Esophagus squamous epithelium (tissue), 5 donors: ENCODE measurements at places on chromosomes 2 and 18. TPM values are rescaled to one million over a fixed set of nuclear protein-coding genes. Genes with fewer than 3 reads are reported as not detected.

GRCh38 chr18:3219241-3219630 lies 532 bp downstream of the MYOM1 start:
- no peaks in the 10 kb centered on the region for H3K27me3 ChIP-seq
- peak overlapping the region; percentile 79 for H3K27ac ChIP-seq
- no peak for DNase-seq
- H3K36me3 ChIP-seq, result no peaks in the 10 kb centered on the region
- peak overlapping the region; percentile 26 for H3K4me3 ChIP-seq
- H3K4me1 ChIP-seq, result no peaks in the 10 kb centered on the region

GRCh38 chr18:67265464-67266245 lies 250.9 kb downstream of the DSEL start:
- H3K4me1 ChIP-seq, result peaks cover 25% of the 10 kb centered on the region
- no peak overlapping the region for H3K4me3 ChIP-seq
- DNase-seq, result no peak
- H3K36me3 ChIP-seq, result no peaks in the 10 kb centered on the region

DNA sequence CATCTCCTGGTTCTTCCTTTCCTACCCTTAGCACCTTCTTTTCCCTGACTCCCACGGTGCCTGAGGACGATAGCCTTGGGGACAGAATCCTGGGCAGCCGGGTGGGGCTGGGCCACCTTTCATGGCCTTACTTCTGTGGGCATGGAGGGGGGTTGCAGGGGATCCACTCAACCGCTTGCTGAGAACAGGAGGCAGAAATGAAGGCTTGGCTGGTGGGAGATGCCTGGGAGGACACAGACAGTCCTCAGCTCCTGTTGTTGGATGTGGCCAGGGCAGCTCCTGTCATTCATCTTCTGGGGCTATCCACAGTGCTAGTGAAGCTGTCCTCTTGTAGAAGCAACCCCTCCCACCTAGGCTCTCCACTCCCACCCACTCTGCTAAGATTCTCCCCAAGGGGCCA lies 95.5 kb upstream of the CELF4 start:
- DNase-seq, result no peak
- no peaks in the 10 kb centered on the region for H3K27me3 ChIP-seq
- H3K27ac ChIP-seq, result no peak overlapping the region

DNA sequence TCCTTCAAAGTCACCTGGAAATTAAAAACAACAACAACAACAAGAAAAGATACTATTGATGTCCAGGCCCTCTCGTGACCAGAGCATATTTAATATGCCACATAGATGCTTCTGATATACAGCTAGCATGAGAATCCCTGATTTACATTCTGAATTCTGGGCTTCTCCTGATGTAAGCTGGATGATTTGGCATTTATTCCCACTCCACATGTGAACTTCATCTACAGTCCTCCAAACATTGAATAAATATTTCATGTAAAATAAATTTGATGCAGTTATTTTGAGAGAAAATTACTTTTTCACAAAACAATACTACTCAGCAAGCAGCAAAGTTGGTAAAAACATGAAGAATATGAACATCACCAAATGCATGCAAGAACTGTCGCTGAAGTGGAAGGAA lies 453.2 kb upstream of the SETBP1 start:
- no peak for DNase-seq
- no peaks in the 10 kb centered on the region for H3K27me3 ChIP-seq
- no peaks in the 10 kb centered on the region for H3K36me3 ChIP-seq
- no peak overlapping the region for H3K27ac ChIP-seq
- H3K4me3 ChIP-seq, result no peak overlapping the region

DNA sequence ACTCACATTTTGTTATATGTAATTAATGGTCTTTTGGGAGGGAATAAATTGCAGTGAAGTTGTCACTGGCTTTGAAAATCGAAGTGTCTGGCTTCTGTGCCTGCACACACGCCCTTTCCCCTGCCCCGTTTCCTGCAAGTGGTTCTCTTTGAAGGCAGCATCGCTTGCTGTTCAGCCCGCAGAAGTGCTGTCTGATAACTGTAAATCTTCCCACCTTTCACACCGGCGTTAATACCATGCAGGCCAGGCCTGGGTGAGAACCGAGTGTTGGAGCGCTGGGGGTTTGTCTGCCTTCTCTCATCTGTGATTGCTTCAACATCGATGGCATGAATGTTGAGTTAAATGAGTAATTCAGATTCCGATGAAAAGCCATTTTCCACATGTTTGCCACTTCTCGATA lies 37.9 kb upstream of the RPL31 start:
- DNase-seq, result no peak
- H3K36me3 ChIP-seq, result peaks cover 52% of the 10 kb centered on the region
- H3K4me1 ChIP-seq, result peaks cover 7% of the 10 kb centered on the region
- H3K4me3 ChIP-seq, result no peak overlapping the region

DNA sequence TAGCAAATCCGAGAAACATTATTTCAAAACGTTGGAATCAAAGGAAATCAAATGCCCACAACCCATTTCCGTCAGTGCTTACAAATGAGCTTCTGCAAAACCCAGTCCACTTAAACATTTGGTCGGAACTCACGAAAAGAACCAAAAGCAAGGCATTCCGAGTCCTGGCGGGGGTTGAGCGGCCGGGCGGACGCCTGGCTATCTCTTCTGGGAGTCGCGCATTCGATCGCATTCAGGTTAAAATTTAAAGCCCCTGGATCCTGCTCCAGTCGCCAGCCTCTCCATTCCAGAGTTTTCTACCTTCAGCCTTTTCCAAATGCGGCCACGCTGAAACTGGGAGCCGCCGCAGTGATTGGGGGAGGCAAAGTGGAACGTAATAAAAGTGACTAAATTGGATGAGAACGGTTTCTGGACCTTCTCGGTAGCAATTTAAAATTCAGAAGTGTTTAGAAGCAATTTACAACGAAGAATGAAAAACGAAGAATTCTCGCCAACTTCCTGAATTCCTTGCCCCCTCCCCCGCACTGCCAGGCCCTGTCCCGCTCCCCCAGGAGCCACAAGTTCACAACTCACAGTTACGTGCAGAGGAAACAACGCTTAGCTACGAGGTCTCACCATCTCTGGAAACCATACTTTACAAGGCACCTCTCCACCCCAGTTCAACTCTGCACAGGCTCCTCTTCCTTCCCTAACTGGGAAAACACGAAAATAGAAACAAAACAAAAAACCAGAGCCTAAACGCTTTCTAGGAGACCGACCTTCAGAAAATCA lies 1.7 kb upstream of the GATA6 start:
- peaks cover 75% of the 10 kb centered on the region for H3K4me1 ChIP-seq
- H3K27me3 ChIP-seq, result peaks cover 36% of the 10 kb centered on the region
- DNase-seq, result no peak
- no peak overlapping the region for H3K27ac ChIP-seq
- no peak overlapping the region for H3K4me3 ChIP-seq

GRCh38 chr2:160952464-160953254 lies 207.6 kb upstream of the TANK start:
- H3K27me3 ChIP-seq, result no peaks in the 10 kb centered on the region

DNA sequence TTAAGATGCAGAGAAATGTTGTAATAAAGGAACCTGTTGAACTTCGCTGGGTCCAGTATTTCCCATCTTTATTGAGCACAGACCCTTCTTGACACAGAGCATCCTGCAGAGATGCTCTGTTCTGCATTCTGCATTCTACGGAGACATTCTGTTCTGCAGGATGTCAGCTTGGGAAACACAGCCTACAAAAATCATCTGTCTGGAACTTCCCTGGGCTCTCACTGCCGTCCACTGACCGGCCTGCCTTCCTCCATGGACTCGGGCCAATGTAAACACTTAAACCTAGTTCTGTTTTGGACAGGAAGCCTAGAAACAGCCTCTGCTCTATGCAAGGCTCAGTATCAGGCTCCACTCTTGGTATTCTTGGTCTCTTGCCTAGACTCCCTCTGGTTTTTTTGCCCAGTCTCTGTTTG lies 90.0 kb upstream of the PPP1CB start:
- no peaks in the 10 kb centered on the region for H3K36me3 ChIP-seq
- H3K27me3 ChIP-seq, result no peaks in the 10 kb centered on the region
- H3K4me1 ChIP-seq, result peaks cover 99% of the 10 kb centered on the region
- H3K4me3 ChIP-seq, result no peak overlapping the region

DNA sequence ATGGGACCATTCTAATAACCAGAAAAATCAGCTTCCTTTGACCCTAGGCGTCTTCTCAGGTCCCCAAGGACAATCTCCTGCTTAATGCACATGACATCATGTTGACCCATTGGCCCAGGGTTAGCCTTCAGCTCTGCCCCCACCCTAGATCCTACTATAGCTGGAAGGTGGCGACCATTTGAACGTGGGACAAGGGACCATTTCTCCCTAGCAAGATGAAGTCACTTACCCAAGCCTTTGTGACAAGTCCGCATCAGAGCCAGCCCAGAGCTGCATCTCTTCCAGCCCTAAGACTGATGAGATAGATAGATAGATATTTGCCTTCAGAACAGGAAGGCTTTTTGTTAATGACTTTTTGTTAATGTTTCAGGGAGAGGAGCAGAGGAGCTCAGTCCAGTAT lies 28.2 kb upstream of the TAF1B start:
- no peaks in the 10 kb centered on the region for H3K36me3 ChIP-seq
- no peak overlapping the region for H3K4me3 ChIP-seq
- no peaks in the 10 kb centered on the region for H3K27me3 ChIP-seq
- no peak overlapping the region for H3K27ac ChIP-seq

DNA sequence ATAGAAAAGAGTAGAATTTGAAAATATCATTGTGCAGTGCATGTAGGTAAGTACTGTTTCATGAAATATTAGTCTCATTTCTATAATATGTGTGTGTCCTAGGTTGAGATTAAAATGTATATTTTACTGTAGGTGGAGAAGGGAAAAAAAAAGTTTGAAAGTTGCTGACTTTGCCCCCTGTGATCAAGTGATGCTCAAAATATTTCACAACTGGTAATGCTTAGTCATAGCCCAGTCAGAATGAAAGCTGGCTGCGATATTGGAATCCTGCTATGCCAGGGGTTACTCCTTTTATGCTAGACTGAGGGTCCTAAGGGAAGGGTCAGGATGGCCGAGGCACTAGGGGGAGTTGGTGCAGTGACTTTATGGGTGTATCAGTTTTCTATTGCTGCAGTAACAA lies 19.5 kb upstream of the CFAP36 start:
- no peak overlapping the region for H3K4me3 ChIP-seq
- no peaks in the 10 kb centered on the region for H3K27me3 ChIP-seq
- H3K36me3 ChIP-seq, result no peaks in the 10 kb centered on the region
- DNase-seq, result no peak
- no peaks in the 10 kb centered on the region for H3K4me1 ChIP-seq

DNA sequence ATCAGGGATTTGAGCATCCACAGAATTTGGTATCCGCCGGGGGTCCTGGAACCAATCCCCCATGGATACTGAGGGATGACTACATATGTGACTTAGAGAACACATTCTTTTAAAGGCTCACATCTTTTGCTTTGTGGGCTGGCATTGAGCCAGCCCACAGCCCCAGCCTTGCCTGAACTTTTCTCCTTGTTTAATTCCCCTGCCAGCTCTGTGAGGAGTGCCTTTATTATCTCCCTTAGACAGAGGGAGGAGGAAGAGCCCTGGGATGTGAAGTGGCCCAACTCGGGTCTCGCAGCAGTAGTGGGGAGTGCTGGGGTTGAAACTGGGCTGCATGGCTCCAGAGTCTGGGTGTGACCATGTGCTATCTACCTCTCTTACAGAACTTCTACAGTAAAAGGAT lies 7.6 kb downstream of the TTC39C start:
- H3K27me3 ChIP-seq, result no peaks in the 10 kb centered on the region
- peak overlapping the region; percentile 60 for H3K27ac ChIP-seq
- no peak for DNase-seq
- peaks cover 10% of the 10 kb centered on the region for H3K4me1 ChIP-seq
- H3K36me3 ChIP-seq, result no peaks in the 10 kb centered on the region

DNA sequence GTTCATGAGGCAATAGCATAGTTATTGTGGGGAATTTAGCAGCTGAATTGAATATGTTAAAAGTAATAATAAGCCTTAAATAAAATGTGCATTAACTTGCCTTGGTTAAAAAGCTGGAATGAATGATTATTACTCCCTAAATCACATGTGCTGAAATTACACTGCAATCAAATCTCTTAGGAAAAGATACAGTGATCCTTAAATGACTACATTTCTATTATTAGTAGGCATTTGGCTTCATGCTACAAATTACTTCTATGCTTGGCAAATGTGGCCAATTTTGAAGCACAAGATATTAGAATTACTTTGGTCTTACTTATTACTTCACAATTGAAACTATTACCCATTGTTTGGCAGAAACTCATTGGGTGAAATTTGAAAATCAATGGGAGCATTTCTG lies 5.4 kb downstream of the RND3 start:
- no peak for DNase-seq
- no peaks in the 10 kb centered on the region for H3K36me3 ChIP-seq
- no peaks in the 10 kb centered on the region for H3K27me3 ChIP-seq
- peaks cover 52% of the 10 kb centered on the region for H3K4me1 ChIP-seq

GRCh38 chr2:138447889-138448570 lies 53.5 kb upstream of the SPOPL start:
- no peak overlapping the region for H3K27ac ChIP-seq
- H3K36me3 ChIP-seq, result no peaks in the 10 kb centered on the region
- H3K27me3 ChIP-seq, result no peaks in the 10 kb centered on the region
- no peak overlapping the region for H3K4me3 ChIP-seq

DNA sequence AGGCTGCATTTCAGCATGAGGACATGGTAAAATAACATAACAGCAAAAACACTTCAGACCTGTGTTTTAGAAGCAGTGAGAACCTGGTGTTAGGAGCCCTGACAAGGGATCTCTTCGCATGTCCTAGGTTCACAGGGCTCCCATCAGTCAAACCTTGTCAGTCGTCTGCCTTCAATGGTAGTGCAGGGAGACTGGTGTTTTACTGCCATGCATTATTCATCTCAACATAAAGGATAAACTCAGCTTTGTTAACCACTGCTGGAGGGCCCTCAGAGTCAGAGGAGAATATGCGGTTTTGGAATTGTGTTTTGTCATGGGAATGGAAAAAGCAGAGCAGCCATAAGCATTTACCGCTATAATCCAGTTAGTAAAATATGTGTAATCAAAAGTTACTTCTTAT lies 275.9 kb upstream of the GCFC2 start:
- DNase-seq, result no peak
- H3K27me3 ChIP-seq, result no peaks in the 10 kb centered on the region
- H3K4me3 ChIP-seq, result no peak overlapping the region
- H3K27ac ChIP-seq, result no peak overlapping the region
- no peaks in the 10 kb centered on the region for H3K4me1 ChIP-seq

GRCh38 chr2:208285853-208286252 lies 19.8 kb downstream of the PIKFYVE start:
- peaks cover 4% of the 10 kb centered on the region for H3K4me1 ChIP-seq
- no peak overlapping the region for H3K4me3 ChIP-seq
- peaks cover under 1% of the 10 kb centered on the region for H3K36me3 ChIP-seq
- H3K27me3 ChIP-seq, result no peaks in the 10 kb centered on the region
- DNase-seq, result no peak
- no peak overlapping the region for H3K27ac ChIP-seq

GRCh38 chr18:67540559-67540958 lies 24.0 kb upstream of the DSEL start:
- DNase-seq, result no peak
- H3K4me1 ChIP-seq, result no peaks in the 10 kb centered on the region
- no peaks in the 10 kb centered on the region for H3K27me3 ChIP-seq
- H3K4me3 ChIP-seq, result no peak overlapping the region

GRCh38 chr2:1494257-1494656 lies 81.0 kb downstream of the TPO start:
- no peaks in the 10 kb centered on the region for H3K4me1 ChIP-seq
- H3K36me3 ChIP-seq, result no peaks in the 10 kb centered on the region
- H3K27ac ChIP-seq, result peak overlapping the region; percentile 34
- H3K4me3 ChIP-seq, result no peak overlapping the region
- H3K27me3 ChIP-seq, result no peaks in the 10 kb centered on the region
- DNase-seq, result no peak

NOSTRIN gene
- total RNA-seq, result 7.0 TPM

KCNG2 gene
- not detected for total RNA-seq

MEIS1 gene
- 17.8 TPM for total RNA-seq

RGPD3 gene
- 0.26 TPM for total RNA-seq

GALM gene
- 2.8 TPM for total RNA-seq

FAP gene
- 1.3 TPM for total RNA-seq

IL36G gene
- not detected for total RNA-seq

RBM43 gene
- total RNA-seq, result 2.5 TPM

GCC2 gene
- total RNA-seq, result 11.0 TPM

ZBTB7C gene
- 53.0 TPM for total RNA-seq

ZAP70 gene
- total RNA-seq, result 3.0 TPM

INO80B gene
- 5.4 TPM for total RNA-seq
